ENCODE measurements at places on chromosomes 1 and 21. TPM values are rescaled to one million over a fixed set of nuclear protein-coding genes. Genes with fewer than 3 reads are reported as not detected.

The MTR gene
- 25.3 TPM for total RNA-seq

DNA sequence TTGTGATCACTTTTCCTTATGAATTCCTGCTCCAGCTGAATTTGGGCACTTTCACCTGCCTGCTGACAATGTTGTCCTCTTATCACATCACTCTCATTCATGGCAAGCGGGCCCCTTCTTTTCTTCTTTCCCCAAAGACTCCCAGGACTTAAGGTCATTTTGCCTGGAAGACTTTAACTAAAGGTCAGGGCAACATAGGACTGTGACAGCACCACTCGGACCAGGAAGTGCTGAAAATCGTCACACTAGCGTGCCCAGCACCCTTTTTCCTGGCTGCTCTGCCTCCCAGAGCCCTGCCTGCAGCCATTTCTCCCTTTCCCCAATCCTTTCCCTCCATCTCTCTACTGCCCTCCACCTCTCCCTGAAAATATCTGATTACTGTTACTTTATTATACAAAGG lies 35.4 kb downstream of the CD34 start:
- H3K27ac ChIP-seq: no peak overlapping the region
- no peaks in the 10 kb centered on the region for H3K4me1 ChIP-seq
- H3K4me3 ChIP-seq: no peak overlapping the region
- DNase-seq: no peak
- no peaks in the 10 kb centered on the region for H3K27me3 ChIP-seq

DNA sequence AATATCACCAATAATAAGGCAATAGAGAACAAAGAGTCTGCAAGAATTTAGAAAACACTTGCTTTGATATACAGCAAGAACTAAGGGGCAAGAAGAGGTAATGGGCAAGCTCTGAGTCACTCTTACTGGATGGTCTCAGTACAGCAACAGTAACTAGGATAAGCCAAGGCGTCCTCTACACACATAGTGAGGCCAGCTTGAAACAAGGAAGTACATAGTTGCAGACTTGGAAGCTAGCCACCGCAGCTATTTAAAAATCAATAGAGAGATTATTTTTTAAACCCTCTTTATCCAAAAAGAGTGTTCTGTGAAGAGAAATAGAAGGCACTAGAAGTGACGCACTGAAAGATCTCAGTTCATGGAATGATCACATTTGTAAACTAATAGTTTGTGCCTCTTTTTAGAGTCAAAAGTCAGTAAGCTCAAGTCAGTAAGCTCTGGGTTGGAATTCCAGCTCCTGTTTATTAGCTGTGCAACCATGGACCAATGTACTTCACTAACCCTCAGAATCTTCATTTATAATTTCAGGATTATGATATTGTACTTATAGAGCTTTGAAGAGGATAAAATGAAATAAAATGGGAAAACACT lies 118.6 kb downstream of the AKT3 start:
- H3K4me1 ChIP-seq: no peaks in the 10 kb centered on the region
- H3K36me3 ChIP-seq: no peaks in the 10 kb centered on the region
- H3K4me3 ChIP-seq: no peak overlapping the region

- H3K27me3 ChIP-seq: no peaks in the 10 kb centered on the region
- no peak for DNase-seq
- no peak overlapping the region for H3K27ac ChIP-seq
- no peak overlapping the region for H3K4me3 ChIP-seq
Measured at GRCh38 chr1:92599184-92599583, 112.5 kb upstream of the GFI1 start.

GRCh38 chr21:32328595-32328994 lies 29.9 kb downstream of the MRAP start:
- H3K36me3 ChIP-seq: peaks cover 10% of the 10 kb centered on the region
- H3K4me1 ChIP-seq: no peaks in the 10 kb centered on the region
- H3K27ac ChIP-seq: no peak overlapping the region
- H3K27me3 ChIP-seq: no peaks in the 10 kb centered on the region
- DNase-seq: no peak

All from pancreas (tissue), 10 donors.